ENCODE measurements at places on chromosomes 7 and 10.

DNA sequence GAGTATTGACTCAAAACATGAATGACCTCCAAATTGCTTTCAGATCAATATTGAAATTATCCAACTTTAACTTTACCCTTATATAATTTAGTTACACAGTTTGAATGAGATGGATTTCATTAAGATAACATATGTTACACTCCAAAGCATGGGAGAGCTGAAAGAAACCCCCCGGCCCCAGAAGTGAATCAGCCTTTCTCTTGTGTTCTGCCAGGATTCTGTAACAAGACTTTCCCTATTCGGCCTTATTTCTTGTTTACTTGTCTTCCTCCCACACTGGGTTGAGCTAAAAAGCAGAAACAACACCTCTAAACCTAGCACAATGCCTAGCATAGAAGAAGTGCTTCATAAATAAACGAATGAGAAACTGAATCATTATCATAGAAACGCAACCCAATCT is 224.8 kb downstream of the ADAM12 start:
- no peak for DNase-seq

- DNase-seq: no peak
These were observed 26.1 kb downstream of the CREB3L2 start for GRCh38 chr7:137975768-137976167.

DNA sequence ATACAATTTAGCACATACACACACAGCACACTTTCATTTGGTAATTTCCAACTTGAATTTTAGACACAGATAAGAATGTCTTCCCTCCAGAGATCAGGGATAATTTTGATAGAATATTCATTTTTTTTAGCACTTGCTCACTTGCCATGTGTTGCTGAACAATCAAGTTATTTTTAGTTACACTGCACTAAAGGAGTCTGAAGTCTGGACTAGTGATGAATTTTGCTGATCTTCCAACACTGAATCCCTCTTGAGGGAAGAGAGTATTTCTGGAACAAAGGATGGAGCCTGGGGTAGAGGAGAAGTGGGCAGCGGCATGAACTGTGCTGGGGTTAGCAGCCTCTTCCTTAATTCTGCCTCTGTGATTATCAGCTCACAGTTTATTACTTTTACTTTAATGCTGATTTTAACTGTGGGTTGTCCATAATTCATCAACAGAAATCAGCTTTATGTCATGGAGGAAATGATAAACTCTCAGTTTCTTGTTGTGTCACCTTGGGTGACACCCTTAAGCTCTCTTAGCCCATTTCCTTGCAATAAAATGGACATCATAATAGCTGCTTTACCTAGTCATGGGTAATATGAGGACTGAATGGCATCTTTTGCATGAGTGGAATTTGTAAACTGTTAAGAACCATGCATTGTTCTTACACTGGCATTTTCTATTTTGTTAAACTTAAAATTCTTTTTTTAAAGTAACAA is 32.1 kb downstream of the SGPL1 start:
- DNase-seq: no peak

GRCh38 chr10:1403508-1404322 is 333.6 kb downstream of the ADARB2 start:
- no peak for DNase-seq

DNA sequence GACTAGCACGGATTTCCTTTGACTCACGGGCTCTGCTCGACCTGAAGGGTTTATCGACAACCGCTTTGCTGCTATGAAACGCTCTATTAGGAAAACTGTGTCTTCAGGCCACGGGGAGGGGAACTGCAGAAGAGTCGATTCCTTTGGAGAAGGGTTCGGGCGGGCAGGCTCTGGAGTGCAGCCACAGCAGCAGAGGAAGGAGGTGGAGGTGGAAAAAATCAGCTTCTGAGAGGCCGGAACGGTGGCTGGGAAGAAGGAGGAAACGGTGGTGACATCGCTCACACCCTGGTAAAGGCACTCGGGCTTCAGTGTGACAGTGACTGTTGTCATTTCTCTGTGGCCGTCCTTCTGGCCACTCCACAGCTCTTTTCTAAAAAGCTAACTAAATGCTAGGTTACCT is 64.6 kb upstream of the MGMT start:
- no peak for DNase-seq

- DNase-seq: no peak
These were observed 172.1 kb downstream of the CYP26A1 start for GRCh38 chr10:93245779-93246178.

GRCh38 chr10:13001041-13001886 is at the start of gene CCDC3:
TSS of gene CCDC3 (minus strand) at chr10:13001713. CDS start at chr10:13001570, 143 bp downstream.
- no peak for DNase-seq

GRCh38 chr7:157554393-157555238 is 217.8 kb downstream of the DNAJB6 start:
- DNase-seq: no peak

GRCh38 chr7:113142385-113143119 is 24.2 kb upstream of the SMIM30 start:
- no peak for DNase-seq

DNA sequence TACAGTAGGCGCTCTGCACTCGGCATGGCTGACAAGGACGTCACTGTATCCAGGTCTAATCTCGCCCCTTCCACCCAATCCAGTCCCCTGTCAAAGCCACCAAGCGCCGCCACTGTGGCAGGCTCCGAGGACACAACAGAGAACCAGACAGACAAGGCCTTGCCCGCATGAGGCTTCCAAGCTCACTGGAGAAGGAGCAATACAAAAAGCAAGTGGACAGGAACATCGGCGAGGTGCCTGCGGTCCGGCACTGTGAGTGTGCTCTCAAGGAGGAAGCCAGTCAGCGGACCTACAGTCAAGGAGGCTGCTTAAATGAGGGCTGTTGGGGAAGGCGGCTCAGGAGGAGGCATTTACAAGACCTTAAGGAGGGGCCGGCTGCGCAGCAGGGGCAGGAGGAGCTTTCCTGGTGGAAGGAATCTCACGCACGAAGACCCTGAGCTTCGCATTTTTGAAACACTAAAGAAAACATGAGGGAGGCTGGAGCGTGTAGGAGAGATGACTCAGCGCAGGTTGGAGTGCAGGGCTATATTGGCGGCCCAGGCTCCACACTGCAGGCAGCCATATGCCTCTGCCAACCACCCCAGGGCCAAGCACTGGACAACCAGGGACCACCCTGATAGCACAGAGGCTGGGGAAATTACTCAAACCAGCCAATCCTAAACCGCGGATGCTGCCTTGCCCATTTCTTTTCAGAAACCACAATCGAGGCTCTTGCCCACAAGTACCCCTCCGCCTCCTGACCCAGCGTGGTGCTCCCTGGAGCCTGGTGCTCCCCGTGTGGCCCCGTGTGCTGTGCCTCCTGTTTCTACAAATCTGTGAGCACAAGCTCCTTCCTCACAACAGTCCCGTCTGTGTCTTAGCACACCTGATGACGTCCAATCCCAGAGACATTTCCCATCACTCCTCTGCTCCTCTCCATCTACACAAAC is 28.9 kb downstream of the GNA12 start:
- no peak for DNase-seq

DNA sequence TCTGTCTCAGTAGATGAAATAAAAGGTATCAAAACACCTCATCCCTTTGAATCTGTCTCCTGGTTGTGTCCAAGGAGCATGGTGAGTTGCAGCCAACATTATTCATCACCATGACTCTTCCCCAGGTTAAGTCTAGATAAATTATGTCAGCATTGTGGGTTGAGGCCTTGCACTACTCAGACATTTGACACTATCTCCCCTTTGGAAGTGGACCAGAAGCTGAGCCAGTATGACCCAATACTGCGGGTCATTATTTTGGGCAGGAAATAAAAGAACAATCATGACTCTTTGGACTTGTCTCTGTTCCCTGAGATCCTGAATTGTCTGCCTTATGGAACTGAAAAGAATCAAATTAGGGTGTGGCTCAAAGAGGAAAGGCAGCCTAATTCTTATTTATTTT is 168.2 kb upstream of the FAM171A1 start:
- no peak for DNase-seq

GRCh38 chr7:4738711-4739527 is 36.5 kb upstream of the AP5Z1 start:
- no peak for DNase-seq

GRCh38 chr7:68581417-68581816 is 1016.9 kb upstream of the AUTS2 start:
- DNase-seq: no peak

- DNase-seq: no peak
These were observed 13.0 kb upstream of the SMARCD3 start for GRCh38 chr7:151261529-151261928.

GRCh38 chr7:33237036-33237435 is 107.7 kb downstream of the BBS9 start:
- no peak for DNase-seq

Measured in NCI-H187 (cell line).